ENCODE measurements at places on chromosomes 16 and 17. TPM values are rescaled to one million over a fixed set of nuclear protein-coding genes. Genes with fewer than 3 reads are reported as not detected.

YPEL2 gene
- 34.1 TPM for polyA plus RNA-seq

ABCA9 gene
- 2.4 TPM for polyA plus RNA-seq

CMTM1 gene
- polyA plus RNA-seq, result 5.4 TPM

SLFN14 gene
- polyA plus RNA-seq, result 0.29 TPM

UNC13D gene
- 3.6 TPM for polyA plus RNA-seq

SGCA gene
- polyA plus RNA-seq, result 0.85 TPM

OR1A1 gene
- not detected for polyA plus RNA-seq

CDRT15 gene
- polyA plus RNA-seq, result 0.46 TPM

P2RX5 gene
- polyA plus RNA-seq, result 1.6 TPM

KRTAP4-2 gene
- polyA plus RNA-seq, result not detected

SDR42E2 gene
- 0.15 TPM for polyA plus RNA-seq

HSD3B7 gene
- polyA plus RNA-seq, result 8.9 TPM

SRCIN1 gene
- 2.7 TPM for polyA plus RNA-seq

CBX2 gene
- 20.3 TPM for polyA plus RNA-seq

CCL5 gene
- 1.4 TPM for polyA plus RNA-seq

CBX1 gene
- 212 TPM for polyA plus RNA-seq
